T-helper 9 cell (primary cell): ENCODE measurements at places on chromosomes 16 and 17.

DNA sequence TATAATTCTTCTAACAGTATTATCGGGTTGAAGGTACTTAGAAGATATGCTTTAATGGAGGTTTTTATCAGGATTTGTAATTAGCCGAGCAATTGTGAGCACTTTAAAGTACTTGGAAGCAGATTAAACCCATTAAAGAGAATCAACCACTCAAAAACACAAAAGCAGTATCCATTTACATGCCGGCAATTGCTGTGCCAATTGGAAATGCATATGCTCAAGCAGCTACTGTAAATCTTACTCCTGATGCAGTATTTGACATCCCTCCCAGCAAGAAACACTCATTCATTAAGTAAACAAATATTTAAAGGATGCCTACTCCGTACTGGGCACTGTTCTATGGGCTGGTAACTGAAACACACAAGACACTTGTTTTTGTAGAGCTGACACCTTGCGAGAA lies 11.4 kb upstream of the CCL1 start:
- DNase-seq: no peak

- no peak for DNase-seq
Measured at GRCh38 chr17:27458524-27458908, 2.3 kb downstream of the KSR1 start.

DNA sequence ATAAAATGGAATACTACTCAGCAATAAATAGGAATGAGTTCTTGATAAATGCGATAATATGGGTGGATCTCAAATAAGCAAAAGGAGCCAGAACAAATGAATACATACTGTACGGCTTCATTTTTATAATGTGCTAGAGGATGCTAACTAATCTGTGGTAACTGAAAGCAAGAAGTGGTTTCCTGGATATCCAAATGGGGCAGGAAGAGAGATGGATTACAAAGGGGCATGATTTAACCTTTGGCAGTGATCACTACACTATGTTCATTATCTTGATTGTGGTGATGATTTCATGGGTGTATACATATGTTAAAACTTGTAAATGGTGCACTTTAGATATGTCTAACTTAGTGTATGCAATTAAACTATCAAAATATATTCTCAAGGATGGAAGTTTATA lies 222.3 kb upstream of the TBX2 start:
- DNase-seq: no peak

- DNase-seq: no peak
Measured at GRCh38 chr16:35754391-35755369, 2295.3 kb downstream of the TP53TG3F start.

- DNase-seq: no peak
Measured at GRCh38 chr16:90072442-90073105, 4.6 kb downstream of the PRDM7 start.

DNA sequence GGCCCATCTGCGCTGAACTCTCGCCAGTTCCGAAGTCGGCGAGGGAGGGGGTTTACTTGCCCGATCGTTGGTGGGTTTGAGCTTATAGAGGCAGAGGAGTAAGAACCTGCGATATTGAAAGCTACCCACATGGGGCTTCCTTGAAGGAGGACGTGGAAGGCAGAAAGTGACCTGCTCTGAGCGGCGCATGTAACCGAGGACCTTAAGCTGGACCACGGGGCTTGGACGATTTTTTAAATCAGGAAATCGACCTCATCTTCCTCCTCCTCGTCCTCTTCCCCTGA lies 2.0 kb downstream of the PRAC2 start:
- no peak for DNase-seq

DNA sequence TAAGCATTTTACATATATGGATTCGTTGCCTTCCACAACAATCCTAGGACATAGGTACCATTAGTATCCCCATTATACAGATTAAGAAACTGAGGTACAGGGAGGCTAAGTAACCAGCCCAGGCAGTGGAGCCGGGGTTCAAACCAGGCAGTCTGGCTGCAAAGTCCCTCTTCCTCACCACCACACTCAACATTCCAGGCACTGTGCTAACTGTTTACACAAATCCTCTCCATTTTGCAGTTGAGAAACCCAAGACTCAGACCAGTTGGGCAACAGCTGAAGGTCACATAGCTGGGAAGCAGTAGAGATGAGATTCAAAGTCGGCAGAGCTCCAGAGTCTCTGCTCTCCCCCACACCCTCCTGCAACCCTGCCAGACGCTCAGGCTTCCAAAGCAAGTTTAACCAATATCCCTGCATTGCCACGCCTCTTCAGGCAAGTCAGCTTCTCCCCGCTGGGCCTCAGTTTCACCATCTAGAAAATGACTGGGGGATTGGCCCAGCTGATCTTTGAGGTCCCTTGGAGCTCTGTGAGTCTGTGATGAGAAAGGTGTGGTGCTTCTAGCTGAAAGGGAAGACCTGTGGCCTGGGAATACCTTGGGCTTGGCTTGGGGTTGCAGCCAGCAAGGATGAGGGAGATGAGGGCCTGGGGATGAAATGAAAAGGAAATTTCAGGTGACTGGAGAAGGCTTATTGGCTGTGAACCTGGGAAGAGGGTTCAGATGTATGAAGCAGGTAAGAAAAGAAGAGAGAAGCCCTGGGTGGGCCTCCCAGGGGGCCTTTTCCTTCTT lies 14.0 kb downstream of the CCR7 start:
- no peak for DNase-seq

DNA sequence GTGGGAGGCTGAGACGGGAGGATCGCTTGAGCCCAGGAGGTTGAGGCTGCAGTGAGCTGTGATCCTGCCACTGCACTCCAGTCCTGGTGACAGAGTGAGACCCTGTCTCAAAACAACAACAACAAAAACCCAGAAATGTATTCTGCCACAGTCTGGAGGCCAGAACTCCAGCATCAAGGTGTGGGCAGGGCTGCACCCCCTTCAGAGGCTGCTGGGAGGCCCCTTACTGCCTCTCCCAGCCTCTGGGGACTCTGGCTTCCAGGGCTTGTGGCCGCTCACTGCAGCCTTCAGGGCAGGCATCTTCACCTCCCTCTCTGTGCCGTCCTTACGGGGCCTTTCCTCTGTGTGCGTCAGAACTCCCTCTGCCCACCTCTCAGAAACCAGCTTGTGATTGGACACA lies 209.4 kb upstream of the GSE1 start:
- no peak for DNase-seq

GRCh38 chr16:68987734-68988457 lies 117.6 kb upstream of the HAS3 start:
- DNase-seq: no peak
